ENCODE measurements at places on chromosomes 4 and X.

DNA sequence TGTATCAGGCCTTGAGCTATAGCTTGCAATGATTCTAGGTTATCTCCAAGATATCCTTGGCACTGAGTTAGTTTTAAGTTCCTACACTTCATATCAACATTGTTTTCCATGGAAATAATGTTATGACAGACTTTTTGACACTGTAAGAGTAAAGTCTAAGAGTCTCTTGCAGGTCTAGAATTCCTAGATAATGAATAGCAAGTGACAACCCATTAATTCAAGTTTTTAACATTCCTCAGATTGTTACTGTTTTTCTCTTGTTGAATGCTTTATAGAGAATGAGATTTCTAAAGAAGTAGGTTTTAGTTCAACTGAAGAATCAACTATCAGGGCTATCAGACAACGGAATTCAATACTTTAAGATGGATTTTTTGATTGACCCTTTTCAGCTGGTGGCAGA, 276.1 kb downstream of the PPP3CA start:
- DNase-seq, result no peak

DNA sequence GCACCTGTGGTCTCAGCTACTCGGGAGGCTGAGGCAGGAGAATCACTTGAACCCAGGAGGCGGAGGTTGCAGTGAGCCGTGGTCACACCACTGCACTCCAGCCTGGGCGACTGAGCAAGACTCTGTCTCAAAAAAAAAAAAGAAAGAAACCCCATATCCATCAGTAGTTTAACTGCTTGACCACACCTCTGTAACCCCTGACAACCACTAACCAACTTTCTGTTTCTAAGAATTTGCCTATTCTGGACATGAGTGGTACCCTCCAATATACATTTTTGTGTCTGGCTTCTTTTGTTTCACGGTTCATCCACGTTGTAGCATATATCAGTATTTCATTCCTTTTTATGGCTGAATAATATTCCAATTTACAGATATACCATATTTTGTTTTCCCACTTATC, 9.1 kb downstream of the PPAT start:
- DNase-seq, result no peak

DNA sequence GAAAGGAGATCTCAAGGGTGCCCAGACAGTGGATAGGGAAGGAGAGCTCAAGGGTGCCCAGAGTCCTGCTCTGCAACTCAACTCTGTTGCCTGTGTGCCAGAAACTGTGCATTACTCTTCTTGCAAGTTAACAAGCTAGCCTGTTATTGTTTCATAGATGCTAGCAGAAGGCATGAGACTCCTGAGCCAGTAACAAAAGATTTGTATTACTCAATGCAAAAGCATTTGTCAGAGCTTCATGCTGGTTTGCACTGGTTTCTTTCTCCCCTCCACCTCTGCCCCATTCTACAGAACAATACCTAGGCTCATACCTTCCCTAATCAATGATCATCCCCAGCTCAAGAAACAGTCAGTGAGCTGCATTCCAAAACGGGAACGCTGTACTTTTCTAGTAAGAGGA, 124.5 kb upstream of the NEIL3 start:
- no peak for DNase-seq

DNA sequence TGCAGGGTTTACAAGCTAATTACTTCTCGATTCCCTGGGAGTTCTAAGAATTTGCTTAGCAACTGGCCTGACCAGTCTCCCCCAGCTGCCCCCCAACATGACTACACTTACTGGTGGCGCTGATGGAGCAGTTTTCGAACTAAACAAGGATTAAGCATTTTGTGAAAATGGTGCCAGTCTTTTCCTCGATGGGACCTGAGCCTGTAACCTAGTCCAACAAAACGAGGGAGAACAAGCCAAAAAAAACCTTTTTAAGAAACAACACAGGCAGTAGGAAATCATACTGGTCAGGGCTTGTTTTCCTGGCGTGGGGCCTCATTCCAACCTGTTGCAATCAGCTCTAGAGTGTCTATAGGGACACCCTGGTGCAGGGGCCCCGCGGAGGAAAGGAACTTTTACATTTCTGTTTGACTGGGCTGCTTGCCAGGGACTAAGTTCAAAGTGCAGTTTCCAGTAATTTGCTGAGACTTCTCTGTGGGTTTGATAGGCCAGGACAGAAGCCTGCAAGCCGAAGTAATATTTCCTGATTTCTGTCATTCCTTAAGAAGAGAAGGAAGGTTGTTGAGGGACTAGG, 158.7 kb downstream of the SPRY1 start:
- no peak for DNase-seq

DNA sequence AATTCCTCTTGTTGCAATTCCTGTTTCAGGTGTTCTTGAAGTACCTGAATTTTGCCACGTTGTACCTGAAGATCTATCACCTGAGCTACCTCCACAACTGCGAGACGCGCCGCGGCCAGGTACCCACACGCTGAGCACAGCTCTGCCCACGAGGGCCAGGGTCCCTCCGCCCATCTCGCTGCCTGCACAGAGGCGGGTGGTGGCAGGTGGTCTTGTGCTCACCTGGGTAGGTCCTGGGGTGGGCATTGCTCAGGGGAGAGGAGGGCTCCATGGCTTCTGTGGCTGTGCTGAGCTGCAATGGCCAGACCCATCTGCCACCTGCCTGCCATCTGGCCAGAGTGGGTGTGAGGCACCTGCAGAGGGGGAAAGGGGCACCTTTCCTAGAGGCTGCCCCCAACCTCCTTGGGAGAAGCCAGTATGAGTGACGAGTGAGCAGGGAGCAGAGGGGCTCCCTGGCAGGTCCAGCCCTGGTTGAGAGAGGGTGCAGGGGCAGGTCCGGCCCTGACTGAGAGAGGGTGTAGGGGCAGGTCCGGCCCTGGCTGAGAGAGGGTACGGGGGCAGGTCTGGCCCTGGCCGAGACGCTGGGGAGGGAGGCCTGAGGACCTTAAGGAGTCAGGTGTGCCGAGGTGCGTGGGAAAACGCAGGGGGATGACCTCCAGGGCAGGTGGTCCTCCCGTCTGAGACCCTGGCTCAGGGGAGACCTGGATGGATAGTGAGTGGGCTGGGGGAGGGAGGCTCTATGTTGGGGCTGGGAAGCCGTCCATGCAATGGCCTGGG, 10.7 kb downstream of the PDE6B start:
- DNase-seq, result no peak

DNA sequence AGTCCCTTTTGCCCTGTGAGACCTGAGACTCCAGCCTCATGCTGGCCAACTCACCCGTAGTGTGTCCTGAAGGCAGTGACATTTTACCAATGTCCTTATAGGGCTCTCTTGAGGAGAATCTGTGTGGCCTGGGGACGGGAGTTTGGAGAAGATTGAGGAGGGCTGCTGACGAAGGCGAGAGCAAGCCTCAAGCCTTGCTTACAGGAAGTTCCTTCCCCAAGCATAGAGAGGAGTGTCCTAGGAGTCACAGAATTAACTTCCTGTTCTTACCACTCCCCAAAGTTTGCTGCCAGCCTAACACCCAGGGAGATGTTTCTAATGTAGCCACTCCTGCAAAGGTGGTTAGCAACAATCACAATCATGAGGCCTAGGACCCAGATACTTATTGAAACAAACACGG, at the start of gene NXF3:
Gene NXF3 (minus strand): TSS at position 202 of the 400 bp plus-strand sequence. CDS start 120 bp downstream, at position 82.
- peak; percentile 30 for DNase-seq

GRCh38 chr4:12902735-12903134, 581.4 kb downstream of the RAB28 start:
- DNase-seq, result no peak

- no peak for DNase-seq
These were observed 69.1 kb upstream of the UCP1 start for GRCh38 chr4:140637836-140638235.

- DNase-seq, result no peak
These were observed 442.0 kb upstream of the ADGRL3 start for GRCh38 chr4:60757986-60758680.

- DNase-seq, result no peak
These were observed 43.7 kb downstream of the RPS3A start for GRCh38 chr4:151143162-151143561.

DNA sequence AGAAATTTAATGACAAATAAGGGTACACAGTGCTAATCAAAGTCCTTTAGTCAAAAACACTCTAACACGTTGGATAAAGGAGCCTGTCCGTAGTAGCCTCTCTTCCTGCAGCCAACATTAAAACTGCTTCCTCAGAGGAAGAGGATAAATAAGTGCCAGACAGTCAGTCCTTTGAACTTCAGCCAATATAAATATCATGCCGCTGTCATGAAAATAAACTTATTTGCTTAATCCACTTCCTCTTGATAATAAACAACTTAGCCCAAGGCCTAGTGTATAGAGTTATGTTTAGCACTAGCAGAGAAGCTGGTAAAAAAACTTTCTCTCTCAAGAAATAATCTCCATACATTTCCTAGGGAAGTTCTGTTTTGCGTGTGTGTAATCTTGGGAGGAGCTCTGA, 196.7 kb downstream of the HS3ST1 start:
- no peak for DNase-seq

- DNase-seq, result no peak
These were observed 24.9 kb upstream of the SEC24B start for GRCh38 chr4:109408711-109409110.

- DNase-seq, result no peak
These were observed 76.1 kb downstream of the NSG1 start for GRCh38 chr4:4462970-4463369.

GRCh38 chr4:6773616-6774540, 8.6 kb upstream of the KIAA0232 start:
- no peak for DNase-seq

DNA sequence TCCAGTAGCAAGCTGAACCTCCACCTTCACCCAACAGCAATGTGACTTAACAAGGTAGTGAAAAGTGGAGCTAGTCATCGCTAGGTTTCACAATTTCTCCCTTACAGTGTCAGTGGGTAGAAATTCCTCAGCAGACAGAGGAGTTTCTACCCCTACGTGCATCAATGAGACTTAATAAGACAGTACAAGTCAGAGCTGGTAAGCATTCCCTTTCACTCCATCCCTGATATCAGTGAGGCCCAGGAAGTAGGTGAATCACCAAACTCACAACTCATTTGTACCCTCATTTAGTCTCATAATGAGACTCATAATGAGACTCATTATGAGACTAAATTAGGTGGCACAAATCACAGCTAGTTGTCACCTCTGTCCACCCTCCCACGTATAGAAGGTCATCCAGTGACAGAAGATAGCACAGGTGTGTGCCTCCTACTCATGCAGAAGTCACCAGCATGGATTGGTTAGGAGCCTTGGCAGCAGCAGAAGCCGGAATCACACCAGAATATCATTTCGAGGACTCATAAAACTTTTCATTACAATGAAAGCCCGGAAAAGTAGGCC, 50.8 kb upstream of the NUDT10 start:
- no peak for DNase-seq

DNA sequence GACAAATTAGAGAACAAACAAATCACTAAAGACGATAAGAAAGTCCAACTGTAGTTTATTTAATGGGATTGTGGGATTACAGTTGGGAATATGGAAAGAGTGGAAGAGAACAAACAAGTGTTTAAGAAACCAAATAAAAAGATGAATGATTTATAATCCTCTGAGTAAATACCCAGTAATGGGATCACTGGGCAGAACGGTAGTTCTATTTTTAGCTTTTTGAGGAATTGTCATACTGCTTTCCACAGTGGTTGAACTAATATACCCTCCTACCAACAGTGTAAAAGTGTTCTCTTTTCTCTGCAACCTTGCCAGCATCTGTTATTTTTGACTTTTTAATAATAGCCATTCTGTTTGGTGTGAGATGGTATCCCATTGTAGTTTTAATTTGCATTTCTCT, 15.0 kb downstream of the C4orf51 start:
- no peak for DNase-seq

GRCh38 chrX:84469226-84469625, 33.0 kb downstream of the HDX start:
- DNase-seq, result no peak

GRCh38 chrX:31036895-31037294, 34.9 kb downstream of the FTHL17 start:
- DNase-seq, result no peak

GRCh38 chr4:78169728-78170127, 112.6 kb downstream of the FRAS1 start:
- DNase-seq, result no peak

GRCh38 chr4:169663831-169664230, 43.5 kb downstream of the CLCN3 start:
- no peak for DNase-seq

DNA sequence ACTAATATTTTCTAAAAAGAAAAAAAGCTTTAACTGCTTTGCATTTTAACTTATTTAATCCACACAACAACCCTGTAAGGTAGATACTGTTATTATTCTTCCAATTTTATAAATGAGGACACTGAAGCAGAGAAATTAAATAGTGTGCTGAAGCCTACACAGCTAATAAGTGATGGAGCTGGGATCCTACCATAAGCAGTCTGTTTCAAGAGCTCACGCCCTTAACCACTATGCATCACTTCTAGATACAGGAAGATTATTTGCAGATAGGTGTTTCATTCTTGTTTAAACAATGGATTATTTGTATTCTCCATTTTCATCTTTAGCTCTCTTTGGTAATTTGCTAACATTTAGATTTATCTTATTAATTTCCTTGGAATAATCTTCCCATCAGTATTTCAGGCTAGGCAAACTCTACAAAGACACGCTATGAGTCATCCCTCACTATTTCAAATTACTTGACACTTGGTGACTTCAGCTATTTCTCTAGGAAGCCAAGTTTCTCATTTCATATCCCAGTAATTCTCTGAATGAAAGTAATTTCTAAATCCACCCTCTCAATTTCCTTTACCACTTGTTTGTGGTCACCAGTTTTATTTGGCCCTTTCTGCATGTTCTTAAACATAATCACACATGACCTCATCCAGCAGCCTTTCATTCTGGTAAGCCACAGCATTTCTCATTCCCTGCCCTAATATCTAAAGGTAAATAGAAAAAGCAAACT, 67.3 kb downstream of the ASB9 start:
- no peak for DNase-seq

DNA sequence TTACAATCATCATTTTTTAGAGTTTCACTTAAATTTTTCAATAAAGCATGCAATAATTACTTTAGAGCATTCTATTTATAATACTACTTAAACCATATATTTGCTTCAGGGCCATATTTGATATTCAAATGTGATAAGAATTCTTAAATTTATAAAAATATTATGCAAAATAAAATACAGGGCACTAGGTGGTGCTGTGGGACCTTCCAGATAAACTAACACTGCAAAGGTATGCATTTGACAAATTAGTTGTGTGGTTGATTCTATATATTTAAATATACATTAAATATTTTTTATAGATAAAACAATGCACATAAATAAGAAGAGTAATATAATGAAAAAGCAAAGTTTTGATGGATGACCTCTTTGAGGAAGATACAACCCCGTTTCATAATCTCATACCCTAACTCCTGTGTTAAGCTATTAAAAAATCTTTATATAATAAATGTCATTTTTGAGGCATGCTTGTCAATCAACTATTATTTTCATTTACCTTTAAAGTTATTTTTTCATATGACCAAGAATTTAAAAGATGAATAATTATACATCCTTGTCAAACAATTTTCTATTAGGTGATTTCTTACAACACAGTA, 128.4 kb downstream of the REELD1 start:
- DNase-seq, result no peak

DNA sequence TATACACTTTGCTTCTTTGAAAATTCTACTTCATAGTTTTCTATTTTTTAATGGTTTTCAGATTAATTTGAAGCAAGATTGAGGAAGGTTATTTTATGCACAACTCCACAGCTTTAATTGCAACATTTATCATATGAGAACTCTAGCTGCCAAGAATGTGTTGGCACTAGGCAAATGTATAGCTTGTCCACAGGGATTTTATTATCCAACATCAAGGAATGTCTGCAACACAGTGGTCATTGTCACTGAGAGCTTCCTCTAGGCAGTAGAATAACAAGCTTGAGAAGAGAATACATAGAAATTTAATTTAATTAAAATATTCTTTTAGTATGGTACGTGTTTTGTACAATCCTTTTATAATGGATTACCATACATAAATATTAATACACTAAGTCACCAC, 1600.8 kb downstream of the ARAP2 start:
- no peak for DNase-seq

All from SIG-M5 (cell line).